Muscle of arm (tissue), 14 donors: ENCODE measurements at places on chromosomes 3 and 15. TPM values are rescaled to one million over a fixed set of nuclear protein-coding genes. Genes with fewer than 3 reads are reported as not detected.

DNA sequence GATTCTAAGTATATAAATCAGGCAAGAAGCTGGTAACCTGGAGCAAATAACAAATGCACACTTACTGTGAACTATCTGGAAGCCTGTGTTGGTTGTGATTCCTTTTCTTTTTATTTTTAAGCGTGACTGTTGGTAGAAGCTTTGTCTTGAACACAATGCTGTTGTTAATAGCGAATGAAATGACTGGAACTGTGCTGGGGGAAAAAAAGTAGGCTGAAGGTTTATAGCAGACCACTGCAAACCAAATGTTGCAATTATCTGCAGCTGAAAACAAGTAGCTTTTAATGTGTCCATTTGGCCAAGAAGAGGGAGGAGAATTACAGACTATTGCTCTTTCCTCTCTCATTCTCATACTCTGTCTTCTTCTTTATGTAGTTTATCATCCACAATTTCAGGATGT is 184.5 kb upstream of the DNAJC19 start:
- DNase-seq = no peak

GRCh38 chr15:57780471-57780870 is 74.0 kb downstream of the POLR2M start:
- DNase-seq = no peak

GRCh38 chr3:3665961-3666640 is 133.1 kb upstream of the LRRN1 start:
- no peak for DNase-seq

DNA sequence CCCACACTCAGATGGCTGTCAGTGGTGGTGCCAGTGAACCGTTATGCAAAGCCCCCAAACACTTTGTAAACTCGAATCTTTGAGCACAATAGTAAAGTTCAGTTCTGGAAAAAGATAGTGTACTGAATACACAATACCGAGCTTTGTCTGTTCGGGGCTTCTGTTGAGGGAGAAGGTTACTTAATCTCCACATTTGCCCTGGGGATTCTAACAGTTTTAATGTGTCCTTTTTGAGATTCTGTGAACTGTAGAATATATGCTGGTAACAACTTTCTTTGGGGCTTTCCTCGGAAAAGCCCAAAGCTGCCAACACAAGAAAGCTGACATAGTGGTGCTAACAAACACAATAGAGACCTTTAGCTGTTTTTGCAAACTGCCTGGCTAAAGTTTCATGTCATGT is 686.5 kb downstream of the ROBO1 start:
- DNase-seq = no peak

DNA sequence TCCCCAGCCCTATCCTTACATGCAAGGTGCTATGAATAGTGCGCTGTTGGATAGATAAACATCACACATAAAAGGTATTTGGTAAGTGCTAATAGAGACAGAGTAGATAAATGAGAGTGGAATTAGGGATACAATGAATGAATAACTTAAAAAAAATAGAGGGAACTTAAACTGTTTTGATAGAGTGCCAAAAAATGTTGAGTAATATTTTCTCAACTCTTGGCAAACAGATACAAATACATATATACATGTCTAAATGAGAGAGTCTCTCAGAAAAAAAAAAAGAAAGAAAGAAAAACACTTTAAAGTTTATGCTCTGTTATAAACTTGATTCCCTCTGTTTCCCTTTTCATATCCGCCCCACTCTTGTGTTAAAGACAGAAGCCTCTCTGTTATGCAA is 667.4 kb downstream of the ROBO2 start:
- no peak for DNase-seq

DNA sequence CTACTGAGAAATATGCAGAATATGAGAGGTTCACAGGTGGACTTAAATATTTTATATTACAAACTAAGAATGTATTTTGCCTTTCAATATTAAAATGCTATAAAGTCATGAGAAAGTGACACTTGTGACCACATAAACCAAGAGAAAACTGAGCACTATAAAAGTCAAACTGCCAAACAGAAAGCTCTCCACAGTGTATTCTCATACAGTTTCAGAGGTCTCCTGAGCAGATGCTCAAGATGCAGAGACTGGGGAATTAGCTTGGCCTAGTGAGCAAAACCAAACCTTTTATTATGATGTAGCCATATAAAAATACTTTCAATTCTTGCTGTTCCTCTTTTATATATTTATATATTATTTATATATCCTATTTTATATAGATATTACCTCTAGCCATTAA is 227.8 kb downstream of the TBC1D5 start:
- DNase-seq = no peak

DNA sequence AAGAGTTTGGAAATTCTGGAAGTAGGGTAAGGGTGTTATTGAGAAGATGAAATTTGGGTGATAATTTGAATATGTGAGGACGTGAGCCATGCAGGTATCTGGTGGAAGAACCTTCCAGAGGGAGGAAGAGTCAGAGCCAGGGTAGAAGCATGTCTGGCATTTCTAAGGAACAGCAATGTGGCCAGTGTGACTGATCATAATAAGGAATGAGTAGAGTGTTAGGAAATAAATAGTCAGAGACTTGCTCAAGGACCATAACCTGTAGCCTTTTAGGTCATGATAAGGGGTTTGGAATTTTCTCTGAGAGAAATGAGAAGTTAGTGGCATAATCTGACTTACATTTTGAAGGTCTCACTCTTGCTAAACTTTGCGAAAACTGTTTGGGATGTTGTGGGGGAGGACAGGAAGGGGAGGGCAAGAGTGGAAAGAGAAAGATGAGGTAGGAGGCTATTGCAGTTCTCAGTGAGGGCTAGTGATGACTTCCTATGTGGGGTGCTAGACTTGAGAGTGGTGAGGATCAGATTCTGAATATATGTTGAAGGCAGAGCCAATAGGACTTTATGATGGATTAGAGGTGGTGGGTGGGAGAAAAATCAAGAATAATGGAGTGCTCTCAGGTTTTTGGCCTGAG is 568.3 kb downstream of the AGBL1 start:
- no peak for DNase-seq

DNA sequence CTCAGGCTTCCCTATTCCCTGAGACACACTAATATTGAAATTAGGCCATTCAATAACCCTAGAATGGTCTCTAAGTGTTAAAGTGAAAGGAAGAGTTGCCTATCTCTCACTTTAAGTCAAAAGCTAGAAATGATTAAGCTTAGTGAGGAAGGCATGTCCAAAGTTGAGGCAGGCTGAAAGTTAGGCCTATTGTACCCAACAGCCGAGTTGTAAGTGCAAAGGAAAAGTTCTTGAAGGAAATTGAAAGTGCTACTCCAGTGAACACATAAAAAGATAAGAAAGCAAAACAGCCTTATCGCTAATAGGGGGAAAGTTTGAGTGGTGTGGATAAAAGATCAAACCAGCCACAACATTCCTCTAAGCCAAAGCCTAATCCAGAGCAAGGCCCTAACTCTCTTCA is 117.9 kb upstream of the SPATA12 start:
- no peak for DNase-seq

GRCh38 chr3:38095669-38096483 is 41.1 kb downstream of the ACAA1 start:
- DNase-seq = no peak

GRCh38 chr3:45259133-45259532 is 33.0 kb upstream of the TMEM158 start:
- no peak for DNase-seq

GRCh38 chr3:30440147-30440604 is 166.2 kb upstream of the TGFBR2 start:
- DNase-seq = no peak

DNA sequence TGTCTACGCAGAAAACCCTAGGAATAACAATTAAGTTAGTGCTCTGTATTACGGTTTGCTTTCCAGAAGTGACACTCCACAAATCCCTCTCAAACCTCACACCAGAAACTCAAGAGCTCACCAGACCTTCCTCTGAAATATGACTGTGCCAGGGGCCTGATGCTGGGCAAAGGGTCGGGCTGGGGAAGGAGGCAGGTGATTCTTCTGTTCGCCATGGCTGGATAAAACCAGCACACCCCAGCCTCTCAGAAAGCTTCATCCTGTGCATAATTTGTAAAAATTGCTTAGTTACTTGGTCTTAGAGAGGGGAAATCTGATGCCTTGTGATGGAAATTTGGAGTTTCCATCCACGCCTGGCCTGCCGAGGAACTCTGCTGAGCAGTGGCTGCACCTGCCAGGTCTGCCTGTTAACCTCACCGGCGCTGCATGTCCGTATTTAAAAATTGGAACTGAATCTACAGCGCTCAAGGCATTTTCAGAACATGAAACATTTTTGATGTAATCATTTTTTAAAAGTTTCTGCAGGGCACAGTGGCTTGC is 22.7 kb upstream of the ATP1B3 start:
- no peak for DNase-seq

GRCh38 chr15:85614059-85614458 is 180.7 kb downstream of the KLHL25 start:
- no peak for DNase-seq

- DNase-seq = no peak
Measured at GRCh38 chr3:136956971-136957370, 812 bp upstream of the IL20RB start.

- DNase-seq = peak; percentile 10
Measured at GRCh38 chr3:81554801-81555200, 206.6 kb downstream of the GBE1 start.

GRCh38 chr3:49712631-49713317 is 6.7 kb downstream of the AMIGO3 start:
- DNase-seq = no peak

DNA sequence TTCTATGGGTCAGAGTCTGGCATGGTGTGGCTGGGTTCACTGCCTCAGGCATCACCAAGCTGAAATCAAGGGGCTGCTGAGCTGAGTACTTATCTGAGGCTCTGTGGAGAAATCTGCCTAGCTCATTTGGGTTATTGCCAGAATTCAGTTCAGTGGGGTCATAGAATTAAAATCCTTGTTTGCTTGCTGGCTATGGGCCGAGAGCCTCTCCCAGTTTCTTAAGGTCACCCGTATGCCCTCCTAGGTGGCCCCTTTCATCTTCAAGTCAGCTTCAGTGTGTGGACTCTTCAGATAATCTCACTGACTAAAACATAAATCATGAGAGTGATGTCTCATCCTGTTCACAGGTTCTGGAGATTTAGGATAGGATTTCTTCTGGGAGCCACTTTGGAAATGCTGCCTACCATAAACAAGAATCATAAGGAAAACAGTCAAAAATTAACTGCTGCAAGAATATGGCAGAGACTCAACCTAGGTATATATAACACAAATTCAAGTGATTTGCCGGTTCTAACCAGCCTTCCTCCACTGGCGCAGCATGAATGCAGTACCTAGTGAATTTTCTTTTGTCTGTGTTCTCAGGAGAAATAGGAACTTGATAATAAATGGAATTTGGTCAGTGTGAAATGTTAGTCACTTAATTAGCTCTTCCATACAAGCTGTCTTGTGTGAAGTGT is 5.3 kb downstream of the CP start:
- DNase-seq = no peak

DNA sequence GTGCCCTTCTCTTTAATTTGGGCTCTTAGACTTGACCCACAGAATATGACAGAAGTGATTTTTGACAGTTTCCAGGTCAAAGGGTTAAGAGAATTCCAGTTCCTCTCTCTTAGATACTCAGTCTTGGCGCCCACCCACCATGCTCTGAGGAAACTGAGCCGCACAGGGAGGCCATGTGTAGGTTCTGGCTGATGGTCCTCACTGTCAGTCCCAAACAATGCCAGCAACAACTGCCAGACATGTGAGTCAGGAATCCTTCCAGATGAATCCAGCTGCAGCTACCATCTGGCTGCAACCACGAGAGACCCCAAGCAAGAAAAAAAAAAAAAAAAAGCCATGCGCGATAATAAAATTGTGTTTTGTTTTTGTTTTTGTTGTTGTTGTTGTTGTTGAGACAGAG is 326.6 kb downstream of the MAGI1 start:
- peak; percentile 51 for DNase-seq

- DNase-seq = no peak
Measured at GRCh38 chr3:150484410-150484809, 61.9 kb downstream of the SERP1 start.

DNA sequence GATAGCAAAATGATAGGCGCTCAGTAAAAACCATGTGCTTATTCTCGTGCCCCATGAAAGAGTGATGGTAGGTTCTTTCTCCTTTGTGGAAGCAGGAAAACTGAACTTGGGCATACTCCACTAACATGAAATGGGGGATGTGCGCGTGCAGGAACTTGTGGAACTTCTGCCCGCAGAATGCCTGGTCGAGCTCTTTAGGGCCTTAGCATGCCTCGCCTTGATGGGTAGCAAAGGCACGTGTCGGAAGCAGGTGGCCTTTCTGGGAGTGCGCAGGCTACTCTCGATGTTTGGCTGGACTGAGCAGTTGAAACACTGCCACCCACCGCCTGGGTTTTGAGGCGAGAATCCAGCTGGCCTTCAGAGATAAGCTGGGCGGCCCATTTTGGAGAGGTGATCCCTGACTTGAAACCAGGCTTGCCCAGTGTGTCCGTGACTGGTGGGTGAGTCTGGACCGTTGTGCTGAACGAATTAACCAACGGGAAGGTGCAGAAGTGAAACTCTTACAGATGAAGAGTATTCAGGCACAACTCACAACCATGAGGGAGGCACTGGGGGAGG is 842 bp downstream of the PCCB start:
- DNase-seq = peak; percentile 45

- DNase-seq = no peak
Measured at GRCh38 chr3:27138562-27138961, 230.6 kb downstream of the NEK10 start.

GRCh38 chr3:160810362-160811236 is 54.6 kb downstream of the PPM1L start:
- peak; percentile 47 for DNase-seq

DNA sequence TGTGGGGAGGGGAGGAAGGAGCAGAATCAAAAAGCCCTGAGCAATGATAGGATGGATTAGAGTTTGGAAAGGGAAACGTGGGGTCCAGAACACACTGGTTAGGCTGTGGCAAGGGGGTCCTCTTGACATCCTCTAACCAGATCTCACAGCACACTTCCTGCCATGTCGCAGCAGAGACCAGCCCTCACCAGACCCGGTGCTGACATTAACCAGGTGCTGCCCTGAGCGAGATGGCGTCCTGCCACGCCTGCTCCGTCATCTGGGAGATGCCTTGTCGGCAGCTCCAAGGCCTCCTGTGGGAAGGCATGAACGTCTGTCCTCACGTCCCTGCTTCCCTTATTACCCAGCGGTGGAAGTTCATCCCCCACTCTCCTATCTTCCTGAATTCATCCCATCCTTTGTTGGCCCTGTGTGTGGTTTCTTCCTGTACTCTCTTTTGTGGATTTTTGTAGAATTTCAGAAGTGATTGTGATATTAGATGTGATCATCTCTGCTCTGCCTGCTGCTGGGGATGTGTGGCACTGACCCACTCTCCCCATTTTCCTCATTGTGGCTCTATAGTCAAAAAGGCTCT is 29.4 kb upstream of the MYZAP start:
- DNase-seq = no peak

Gene MINAR1
- polyA plus RNA-seq = not detected

Gene GRK7
- polyA plus RNA-seq = not detected

Gene ATXN7
- 10.9 TPM for polyA plus RNA-seq

Gene HGD
- polyA plus RNA-seq = 0.25 TPM

Gene MIX23
- 44.9 TPM for polyA plus RNA-seq

Gene CMTM7
- polyA plus RNA-seq = 17.4 TPM

Gene AHSG
- not detected for polyA plus RNA-seq

Gene LYSMD2
- polyA plus RNA-seq = 8.0 TPM

Gene STAB1
- polyA plus RNA-seq = 47.2 TPM

Gene CHRNB4
- polyA plus RNA-seq = 0.12 TPM

Gene PDZRN3
- 82.9 TPM for polyA plus RNA-seq

Gene HCLS1
- 33.2 TPM for polyA plus RNA-seq

Gene CELSR3
- not detected for polyA plus RNA-seq

Gene FGD5
- 26.3 TPM for polyA plus RNA-seq
